ENCODE measurements at places on chromosomes 5 and 9.

- H3K4me1 ChIP-seq = peaks cover 8% of the 10 kb centered on the region
- DNase-seq = no peak
- no peak overlapping the region for H3K4me3 ChIP-seq
- H3K27me3 ChIP-seq = no peaks in the 10 kb centered on the region
- H3K36me3 ChIP-seq = no peaks in the 10 kb centered on the region
- H3K27ac ChIP-seq = no peak overlapping the region
Measured at GRCh38 chr5:96245140-96246091, 187.6 kb downstream of the PCSK1 start.

DNA sequence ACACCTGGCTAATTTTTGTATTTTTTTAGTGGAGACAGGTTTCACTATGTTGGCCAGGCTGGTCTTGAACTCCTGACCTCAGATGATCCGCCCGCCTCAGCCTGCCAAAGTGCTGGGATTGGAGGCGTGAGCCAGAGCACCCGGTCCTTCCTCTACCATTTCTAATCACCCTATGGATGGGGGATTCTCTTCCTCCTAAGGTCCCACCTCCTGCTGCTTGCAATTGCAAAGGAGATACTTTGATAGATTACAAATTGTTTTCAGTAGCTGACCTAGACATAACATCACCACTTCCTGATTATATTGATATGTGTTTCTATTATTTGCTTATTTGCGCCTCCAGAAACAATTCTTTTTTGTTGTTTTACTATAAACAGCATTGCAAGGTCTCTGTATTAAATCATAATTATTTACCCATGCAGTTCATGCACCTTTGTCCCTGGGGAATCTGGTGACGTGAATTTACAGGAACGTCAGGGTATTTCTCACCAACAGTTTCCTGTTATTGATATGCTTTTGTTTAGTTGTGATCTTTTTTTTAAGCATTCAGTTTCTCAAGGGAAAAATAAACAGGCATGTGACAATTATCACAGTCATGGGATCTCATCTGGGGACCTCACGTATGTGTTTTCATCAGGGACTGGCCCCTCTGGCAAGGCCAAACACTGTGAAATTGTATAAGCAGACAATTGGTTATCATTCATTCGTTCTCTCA lies 43.2 kb downstream of the ESM1 start:
- peaks cover 7% of the 10 kb centered on the region for H3K4me1 ChIP-seq
- no peak for DNase-seq
- H3K36me3 ChIP-seq = no peaks in the 10 kb centered on the region
- no peaks in the 10 kb centered on the region for H3K27me3 ChIP-seq
- no peak overlapping the region for H3K4me3 ChIP-seq
- H3K27ac ChIP-seq = no peak overlapping the region

DNA sequence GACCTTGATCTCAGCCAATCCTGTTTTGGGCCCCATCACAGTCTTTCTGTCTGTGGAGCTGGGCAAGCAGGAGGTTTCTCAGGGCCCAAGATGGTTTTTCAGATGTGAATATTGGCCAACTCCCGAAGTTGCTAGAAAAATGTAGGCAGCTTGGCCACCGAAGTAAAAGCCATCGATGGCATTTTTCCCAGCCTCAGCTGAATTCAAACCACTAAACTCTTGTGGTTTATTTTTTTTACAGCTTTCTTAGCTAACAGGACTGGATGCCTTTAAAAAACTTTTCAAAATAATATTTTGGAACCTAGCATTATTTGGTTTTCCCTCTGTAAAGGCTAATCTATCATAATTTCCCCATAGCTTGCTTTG lies 102.5 kb upstream of the ERCC6L2 start:
- no peak overlapping the region for H3K4me3 ChIP-seq
- no peak overlapping the region for H3K27ac ChIP-seq
- H3K4me1 ChIP-seq = peaks cover 20% of the 10 kb centered on the region
- peaks cover 2% of the 10 kb centered on the region for H3K27me3 ChIP-seq
- H3K36me3 ChIP-seq = peaks cover 3% of the 10 kb centered on the region

- DNase-seq = no peak
- no peak overlapping the region for H3K27ac ChIP-seq
- H3K27me3 ChIP-seq = peaks cover 4% of the 10 kb centered on the region
Measured at GRCh38 chr9:135211524-135211890, 124.0 kb downstream of the OLFM1 start.

- DNase-seq = no peak
- peaks cover 6% of the 10 kb centered on the region for H3K4me1 ChIP-seq
- H3K36me3 ChIP-seq = no peaks in the 10 kb centered on the region
- H3K4me3 ChIP-seq = no peak overlapping the region
Measured at GRCh38 chr9:38405785-38406184, 13.3 kb downstream of the ALDH1B1 start.

GRCh38 chr9:89367726-89368437 lies 49.6 kb downstream of the SECISBP2 start:
- no peak overlapping the region for H3K4me3 ChIP-seq
- H3K27me3 ChIP-seq = peaks cover 2% of the 10 kb centered on the region
- H3K27ac ChIP-seq = no peak overlapping the region
- DNase-seq = no peak

DNA sequence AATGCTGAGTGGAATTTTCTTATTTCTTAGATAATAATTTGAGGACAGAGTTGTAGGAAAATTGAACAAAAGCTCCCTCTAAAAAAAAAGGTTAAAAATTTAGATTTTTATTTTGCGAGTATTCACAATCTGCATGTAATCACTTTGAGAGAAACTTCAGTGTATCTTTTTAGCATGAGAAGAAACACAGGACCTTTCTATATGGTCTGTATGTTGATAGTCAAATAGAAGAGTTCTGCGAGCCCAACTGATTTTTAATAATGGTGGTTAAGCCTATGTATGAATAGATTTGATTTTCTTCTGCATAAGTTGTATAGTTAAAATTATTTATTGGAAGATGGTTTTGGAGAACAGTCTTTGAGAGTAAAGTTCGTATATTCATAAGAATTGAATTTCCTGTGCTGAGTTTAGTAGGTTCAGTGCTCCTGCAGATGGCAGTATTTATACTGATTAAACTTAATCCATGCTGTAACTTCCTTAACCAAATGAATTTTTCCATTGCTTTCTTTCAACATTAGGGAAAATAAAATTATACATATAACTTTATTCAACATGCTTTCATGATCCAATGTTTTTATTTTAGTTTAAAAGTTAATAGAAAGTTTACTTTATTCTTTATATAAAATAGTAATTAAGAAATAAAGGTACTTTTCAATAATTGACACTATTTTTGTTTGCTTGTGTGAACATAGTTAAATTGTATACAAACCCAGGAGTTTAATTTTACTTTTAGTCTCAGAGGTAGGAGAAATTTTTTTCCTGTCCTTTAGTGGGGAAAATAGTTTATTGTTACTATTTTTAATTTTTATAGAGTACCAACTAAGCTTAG lies 19.6 kb downstream of the TCERG1 start:
- no peaks in the 10 kb centered on the region for H3K27me3 ChIP-seq
- H3K36me3 ChIP-seq = peaks cover 12% of the 10 kb centered on the region
- H3K27ac ChIP-seq = no peak overlapping the region
- DNase-seq = no peak

- peak; percentile 77 for DNase-seq
- H3K27ac ChIP-seq = peak overlapping the region; percentile 15
- peaks cover 25% of the 10 kb centered on the region for H3K4me1 ChIP-seq
- peak overlapping the region; percentile 56 for H3K4me3 ChIP-seq
Measured at GRCh38 chr9:131590907-131591844, 45.9 kb downstream of the PRRT1B start.

GRCh38 chr5:45098483-45098882 lies 289.7 kb downstream of the MRPS30 start:
- no peaks in the 10 kb centered on the region for H3K27me3 ChIP-seq
- DNase-seq = no peak
- no peak overlapping the region for H3K4me3 ChIP-seq
- H3K4me1 ChIP-seq = no peaks in the 10 kb centered on the region

DNA sequence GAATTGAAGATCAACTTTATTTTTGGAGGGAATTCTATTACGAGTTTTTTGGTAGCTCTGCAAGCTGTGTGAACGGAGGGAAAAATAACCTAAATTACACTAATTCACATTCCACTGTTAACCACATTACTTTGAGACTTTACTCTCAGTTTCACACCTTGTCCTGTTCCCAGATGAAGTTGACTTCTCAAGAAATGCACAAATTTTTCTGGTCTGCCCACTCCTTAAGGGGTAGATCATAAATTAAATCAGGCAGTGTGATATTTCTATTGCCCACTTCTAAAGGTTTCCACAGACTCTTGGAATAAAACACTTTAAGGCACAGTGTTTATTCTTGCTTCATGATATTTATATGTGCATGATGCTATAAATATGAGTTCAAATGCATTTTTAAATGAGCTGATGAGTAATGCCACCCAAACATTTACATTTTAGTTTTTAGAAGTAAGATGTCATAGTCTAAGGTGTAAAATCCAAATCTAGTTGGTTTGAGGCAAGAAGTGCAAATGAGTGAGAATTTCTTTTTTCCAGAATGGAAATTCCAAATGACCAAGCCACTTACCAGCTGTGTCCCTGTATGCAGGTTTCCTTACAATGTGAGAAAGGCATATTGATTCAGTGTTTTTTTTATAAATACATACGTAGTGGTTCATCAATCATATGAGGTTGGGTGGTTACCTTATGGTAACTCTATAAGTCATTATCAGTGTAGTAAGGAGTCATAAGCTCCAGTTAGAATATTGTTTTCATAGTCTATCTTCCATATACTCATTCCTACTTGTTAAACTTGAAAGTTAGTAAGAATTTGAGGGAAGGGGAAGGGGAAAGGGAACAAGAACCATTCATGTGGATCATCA lies 437.7 kb upstream of the MEF2C start:
- no peak overlapping the region for H3K4me3 ChIP-seq
- H3K4me1 ChIP-seq = peaks cover 20% of the 10 kb centered on the region
- DNase-seq = no peak
- H3K27me3 ChIP-seq = no peaks in the 10 kb centered on the region

- H3K36me3 ChIP-seq = no peaks in the 10 kb centered on the region
- H3K4me3 ChIP-seq = no peak overlapping the region
- no peak overlapping the region for H3K27ac ChIP-seq
- no peak for DNase-seq
- peaks cover 13% of the 10 kb centered on the region for H3K27me3 ChIP-seq
Measured at GRCh38 chr9:129171993-129172751, 5.9 kb downstream of the IER5L start.

DNA sequence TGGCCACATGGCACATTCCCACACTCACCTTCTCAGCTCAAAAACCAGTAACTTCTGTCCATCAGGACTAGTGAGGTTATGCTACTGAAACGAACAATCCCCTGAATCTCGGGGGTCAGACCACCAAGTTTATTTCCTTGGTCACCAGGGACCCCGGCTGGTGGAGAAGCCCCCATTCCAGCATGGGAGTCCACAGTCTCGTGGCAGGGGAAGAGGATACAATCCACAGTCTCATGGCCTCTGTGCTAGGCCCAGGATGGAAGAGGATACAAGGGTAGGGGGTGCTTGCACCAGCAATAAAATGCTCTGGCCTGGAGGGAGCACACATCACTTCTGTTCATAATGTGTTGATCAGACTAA lies 7.4 kb upstream of the CARD19 start:
- no peaks in the 10 kb centered on the region for H3K36me3 ChIP-seq
- peaks cover 13% of the 10 kb centered on the region for H3K27me3 ChIP-seq
- no peak overlapping the region for H3K4me3 ChIP-seq
- no peak for DNase-seq

GRCh38 chr9:76725011-76725546 lies 39.2 kb upstream of the PCA3 start:
- H3K4me1 ChIP-seq = no peaks in the 10 kb centered on the region
- DNase-seq = no peak
- H3K4me3 ChIP-seq = no peak overlapping the region
- H3K27ac ChIP-seq = no peak overlapping the region

DNA sequence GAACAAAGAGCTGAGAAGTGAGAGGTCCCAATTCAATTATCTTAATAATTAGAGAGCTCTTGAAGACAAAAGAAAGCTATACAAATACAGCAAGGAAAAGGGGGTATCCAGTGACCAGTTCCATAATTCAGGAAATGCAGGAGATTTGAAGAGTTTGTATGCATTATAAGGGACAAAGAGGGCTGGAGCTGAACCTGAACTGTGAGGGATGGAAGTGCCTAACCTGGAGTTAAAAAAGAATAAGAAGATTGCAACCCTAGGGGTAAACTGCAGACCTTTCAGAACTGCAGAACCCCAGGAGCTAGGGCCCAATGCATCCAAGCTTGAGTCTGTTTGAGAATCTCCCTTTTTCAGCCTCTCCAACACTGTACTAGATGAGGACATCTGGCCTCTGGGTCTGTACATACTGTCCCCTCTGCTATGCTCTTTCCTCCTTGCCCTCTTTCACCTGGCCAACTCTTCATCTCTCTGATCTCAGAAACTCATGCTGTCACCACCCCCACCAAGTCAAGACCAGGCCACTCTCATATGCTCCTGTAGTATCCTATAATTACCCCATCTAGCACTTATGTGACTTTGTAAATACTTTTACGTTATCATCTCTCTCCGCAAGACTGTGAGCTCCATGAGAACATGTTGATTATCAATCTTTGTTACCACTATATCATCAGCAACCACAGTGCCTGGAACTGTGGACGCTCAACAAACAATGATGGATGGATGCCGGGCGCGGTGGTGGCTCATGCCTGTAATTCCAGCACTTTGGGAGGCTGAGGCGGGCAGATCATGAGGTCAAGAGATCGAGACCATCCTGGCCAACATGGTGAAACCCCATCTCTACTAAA lies 6.6 kb upstream of the PRKACG start:
- H3K27me3 ChIP-seq = no peaks in the 10 kb centered on the region
- DNase-seq = no peak
- H3K4me1 ChIP-seq = peaks cover 3% of the 10 kb centered on the region
- no peaks in the 10 kb centered on the region for H3K36me3 ChIP-seq
- H3K27ac ChIP-seq = no peak overlapping the region
- no peak overlapping the region for H3K4me3 ChIP-seq

GRCh38 chr9:134171316-134172197 lies 7.2 kb upstream of the RNU6ATAC start:
- no peaks in the 10 kb centered on the region for H3K36me3 ChIP-seq
- peaks cover 3% of the 10 kb centered on the region for H3K4me1 ChIP-seq
- H3K4me3 ChIP-seq = no peak overlapping the region
- H3K27me3 ChIP-seq = peaks cover 5% of the 10 kb centered on the region
- no peak for DNase-seq

- no peaks in the 10 kb centered on the region for H3K27me3 ChIP-seq
- DNase-seq = no peak
- H3K4me1 ChIP-seq = no peaks in the 10 kb centered on the region
- no peaks in the 10 kb centered on the region for H3K36me3 ChIP-seq
- H3K4me3 ChIP-seq = no peak overlapping the region
Measured at GRCh38 chr9:114518599-114519022, 13.3 kb upstream of the WHRN start.

DNA sequence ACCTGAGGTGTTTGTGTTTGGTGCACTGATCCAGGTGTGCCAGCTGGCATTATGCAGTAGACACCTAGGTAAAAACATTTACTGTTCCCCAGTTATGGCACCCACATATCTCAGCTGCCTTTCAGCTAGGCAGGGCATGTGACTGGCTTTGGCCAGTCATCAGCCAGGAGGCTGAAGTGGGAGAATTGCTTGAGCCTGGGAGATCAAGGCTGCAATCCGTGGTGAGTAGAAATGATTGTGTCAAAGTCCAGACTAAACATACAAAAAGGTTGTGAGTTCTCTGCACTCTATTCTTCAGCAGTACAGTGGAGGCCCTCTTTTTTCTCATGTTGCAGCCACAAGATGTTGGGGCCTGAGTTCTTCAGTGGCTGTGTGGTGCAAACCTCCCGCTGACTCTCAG lies 3.2 kb upstream of the FBLL1 start:
- H3K27me3 ChIP-seq = peaks cover 18% of the 10 kb centered on the region
- H3K36me3 ChIP-seq = peaks cover 4% of the 10 kb centered on the region
- peaks cover 6% of the 10 kb centered on the region for H3K4me1 ChIP-seq

GRCh38 chr9:137429546-137429890 lies 6.3 kb downstream of the NOXA1 start:
- no peak for DNase-seq
- H3K27ac ChIP-seq = no peak overlapping the region
- H3K4me3 ChIP-seq = no peak overlapping the region
- no peaks in the 10 kb centered on the region for H3K36me3 ChIP-seq

All from endothelial cell (in vitro differentiated cells).